HCT116 (cell line): ENCODE measurements at places on chromosomes 12 and 14.

DNA sequence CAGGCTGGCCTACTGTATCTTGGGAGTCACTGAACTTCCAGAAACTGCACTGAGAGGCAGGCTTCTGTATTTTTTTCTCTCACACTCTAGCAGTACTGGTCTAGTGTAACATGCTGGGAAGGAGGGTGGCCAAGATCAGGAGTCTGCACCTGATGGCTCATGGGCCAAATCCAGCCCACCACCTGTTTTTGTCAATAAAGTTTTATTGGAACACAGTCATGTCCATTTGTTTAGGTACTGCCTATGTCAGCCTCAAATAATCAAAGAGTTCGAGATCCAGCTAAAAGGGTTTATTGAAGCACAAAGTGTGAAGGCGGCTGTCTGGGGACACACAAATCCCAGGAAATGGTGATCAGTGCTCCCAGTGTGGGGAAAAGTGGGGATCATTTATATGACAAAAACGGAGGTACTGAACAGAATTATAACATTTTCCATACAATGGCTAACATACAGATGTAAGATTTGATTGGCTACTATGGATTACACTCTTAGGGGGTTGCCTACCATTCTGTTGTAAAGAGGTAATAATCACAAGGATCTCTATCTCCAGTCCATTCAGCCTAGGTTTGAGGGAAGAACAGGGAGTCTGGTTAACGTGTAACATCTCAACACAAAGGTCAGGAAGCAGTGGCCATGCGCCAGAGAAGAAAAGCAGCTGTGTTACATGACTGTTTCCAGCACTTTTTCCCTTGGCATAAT lies 12.9 kb downstream of the USP30 start:
- DNase-seq = no peak

- DNase-seq = no peak
Measured at GRCh38 chr14:94227029-94227428, 52.9 kb downstream of the PPP4R4 start.

GRCh38 chr12:1797011-1797901 lies 23.1 kb upstream of the LRTM2 start:
- no peak for DNase-seq

DNA sequence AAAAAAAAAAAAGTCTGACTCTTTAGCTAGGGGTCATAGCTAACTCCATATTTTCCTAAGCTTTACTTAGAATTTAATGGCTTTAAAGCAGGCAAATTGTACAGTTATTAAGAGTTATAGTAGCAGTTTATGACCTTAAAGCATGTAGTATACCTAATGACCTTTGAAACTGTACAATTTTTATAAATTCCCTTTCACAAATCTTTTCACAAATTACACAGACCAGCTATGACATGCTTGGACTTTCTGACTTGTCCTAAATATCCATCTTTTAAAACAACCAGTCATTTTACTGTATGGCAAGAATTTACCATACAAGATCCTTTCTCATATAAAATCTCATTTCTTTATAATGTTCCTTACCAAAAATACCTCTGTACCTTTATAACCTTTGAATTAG lies 74.8 kb downstream of the C14orf132 start:
- no peak for DNase-seq

GRCh38 chr12:20815574-20815973 lies 5.1 kb downstream of the SLCO1B3 start:
- DNase-seq = no peak

- DNase-seq = no peak
Measured at GRCh38 chr12:49332441-49332861, 4.5 kb downstream of the C1QL4 start.

DNA sequence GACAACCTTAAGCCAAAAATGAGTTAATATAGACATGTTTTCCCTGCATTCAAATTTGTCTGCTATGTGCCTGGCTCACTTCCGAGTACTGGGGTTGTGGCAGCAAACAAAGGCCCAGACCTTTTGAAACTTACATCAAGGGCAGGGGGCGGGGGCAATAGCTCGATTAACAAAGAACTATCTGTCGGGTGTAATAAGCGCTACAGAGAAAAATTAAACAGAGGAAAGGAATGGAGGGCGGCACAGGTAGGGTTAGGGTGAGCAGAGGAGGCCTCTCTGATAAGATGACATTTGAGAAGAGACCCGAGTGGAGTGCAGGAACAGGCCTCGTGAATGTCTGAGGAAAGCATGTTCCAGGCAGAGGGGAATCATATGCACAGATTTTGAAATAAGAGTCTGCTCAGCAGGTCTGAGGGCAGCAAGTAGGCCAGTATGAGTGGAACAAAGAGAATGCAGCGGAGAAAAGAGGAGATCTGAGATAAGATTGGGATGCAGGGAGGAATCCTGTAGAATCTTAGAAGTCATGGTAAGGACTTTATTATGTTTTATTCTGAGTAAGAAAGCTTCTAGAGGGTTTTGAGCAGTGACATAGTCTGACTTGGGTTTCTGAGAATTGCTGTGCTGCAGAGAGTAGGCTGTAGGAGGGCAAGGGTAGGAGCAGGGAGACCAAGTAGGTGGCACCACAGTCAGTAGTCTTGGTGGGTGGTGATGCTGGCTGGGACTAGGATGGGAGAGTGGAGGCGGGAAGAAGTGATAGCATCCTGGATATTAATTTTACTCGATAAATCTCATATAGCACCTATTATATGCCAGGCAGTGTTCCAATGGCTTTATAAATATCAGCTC lies 52.6 kb downstream of the BICDL1 start:
- no peak for DNase-seq

- no peak for DNase-seq
Measured at GRCh38 chr14:102591372-102591943, 991 bp upstream of the RCOR1 start.

GRCh38 chr12:77439749-77440148 lies 374.4 kb upstream of the E2F7 start:
- DNase-seq = no peak

DNA sequence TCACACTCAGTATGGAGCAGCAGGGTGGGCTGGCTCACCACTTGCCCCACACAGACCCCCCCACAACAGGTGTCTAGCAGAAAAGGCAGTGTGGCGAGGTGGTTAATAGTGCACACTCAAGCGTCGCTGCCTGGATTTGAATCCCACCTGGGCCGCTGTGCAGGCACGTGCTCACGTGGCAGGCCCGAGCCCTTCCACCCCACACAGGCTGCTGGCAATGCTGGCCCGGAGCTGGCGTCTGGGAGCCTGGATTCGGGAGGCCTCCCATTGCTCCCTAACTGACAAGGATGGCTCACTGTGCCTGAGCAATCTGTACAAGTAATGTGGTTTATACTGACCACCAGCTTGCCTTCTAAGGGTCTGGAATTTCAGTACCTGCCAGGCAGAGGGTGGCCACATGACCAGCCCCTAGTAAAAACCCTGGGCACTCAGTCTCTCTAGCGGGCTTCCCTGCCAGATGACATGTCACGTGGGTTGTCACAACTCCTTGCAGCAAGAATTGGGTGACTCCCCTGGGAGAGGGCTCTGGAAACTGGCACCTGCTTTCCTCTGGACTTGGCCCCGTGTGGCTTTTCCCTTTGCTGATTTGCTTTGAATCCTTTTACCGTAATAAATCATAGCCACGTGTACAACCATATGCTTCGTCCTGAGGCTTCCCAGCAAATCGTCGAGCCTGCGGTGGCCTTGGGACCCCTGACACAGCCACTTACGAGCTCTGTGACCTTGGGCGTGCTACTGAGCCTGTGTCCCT lies 72.8 kb downstream of the SCARB1 start:
- DNase-seq = no peak
